ENCODE measurements at places on chromosomes 7 and 10. TPM values are rescaled to one million over a fixed set of nuclear protein-coding genes. Genes with fewer than 3 reads are reported as not detected.

- no peak for DNase-seq
Measured at GRCh38 chr10:115883372-115883771, 389.6 kb downstream of the GFRA1 start.

INSYN2A gene
- total RNA-seq = not detected

DNA sequence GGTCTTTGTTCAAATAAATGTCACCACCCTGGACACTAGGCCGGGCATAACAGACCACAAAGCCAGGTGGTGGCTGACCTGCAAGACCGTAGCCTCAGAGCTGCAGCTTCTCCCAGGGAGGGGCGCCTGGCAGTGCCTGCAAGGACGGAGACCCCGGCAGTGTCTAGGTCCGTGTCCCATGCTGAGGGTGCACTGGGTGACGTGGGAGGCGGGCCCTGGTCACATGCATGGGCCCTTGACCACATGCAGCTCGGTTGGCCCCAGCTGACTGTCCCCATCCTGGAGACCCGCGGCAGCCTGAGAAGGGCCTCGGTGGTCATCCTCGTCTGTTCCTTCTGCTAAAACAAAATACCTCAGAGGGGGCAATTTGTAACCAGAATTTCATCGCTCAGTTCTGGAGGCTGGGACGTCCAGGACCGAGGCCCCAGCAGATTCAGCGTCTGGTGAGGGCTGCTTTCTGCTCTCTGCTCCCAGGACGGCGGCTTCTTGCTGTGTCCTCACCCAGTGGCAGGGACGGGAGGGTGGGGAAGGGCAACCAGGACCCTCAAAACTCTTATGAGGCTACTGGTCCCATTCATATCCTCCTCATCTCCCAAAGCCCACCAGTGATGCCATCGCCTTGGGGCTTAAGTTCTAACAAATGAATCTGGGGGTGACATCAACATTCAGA is 36.8 kb downstream of the PWWP2B start:
- no peak for DNase-seq

DNA sequence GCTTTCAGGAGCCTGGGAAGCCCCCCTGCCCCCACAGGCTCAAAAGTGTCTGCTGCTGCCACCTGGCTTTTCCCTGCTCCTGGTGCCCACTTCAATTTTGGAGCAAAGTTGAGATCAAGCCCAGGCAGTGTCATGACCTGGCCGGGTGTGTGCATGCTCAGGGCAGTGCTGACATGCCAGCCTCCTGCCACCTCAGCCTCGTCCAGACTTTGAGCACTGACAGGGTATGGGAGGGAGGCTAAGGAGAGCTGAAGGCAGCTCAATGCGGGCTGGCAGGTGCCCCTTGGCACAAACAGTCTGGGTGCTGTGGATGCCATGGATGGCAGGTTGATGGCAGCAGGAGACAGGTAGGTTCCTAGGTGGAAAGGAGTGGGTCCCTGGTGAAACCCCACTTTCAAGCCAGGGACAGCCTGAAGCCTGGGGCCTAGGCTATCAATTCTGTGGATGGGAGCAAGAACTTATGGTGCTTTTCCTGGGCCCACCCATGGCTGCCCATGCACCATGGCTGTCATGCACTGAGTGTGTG is 12.3 kb upstream of the ECHDC3 start:
- DNase-seq = no peak

- DNase-seq = peak; percentile 58
Measured at GRCh38 chr7:100884736-100885439, 4.6 kb downstream of the UFSP1 start.

GRCh38 chr7:121211253-121211652 is 117.5 kb upstream of the WNT16 start:
- DNase-seq = no peak

DNA sequence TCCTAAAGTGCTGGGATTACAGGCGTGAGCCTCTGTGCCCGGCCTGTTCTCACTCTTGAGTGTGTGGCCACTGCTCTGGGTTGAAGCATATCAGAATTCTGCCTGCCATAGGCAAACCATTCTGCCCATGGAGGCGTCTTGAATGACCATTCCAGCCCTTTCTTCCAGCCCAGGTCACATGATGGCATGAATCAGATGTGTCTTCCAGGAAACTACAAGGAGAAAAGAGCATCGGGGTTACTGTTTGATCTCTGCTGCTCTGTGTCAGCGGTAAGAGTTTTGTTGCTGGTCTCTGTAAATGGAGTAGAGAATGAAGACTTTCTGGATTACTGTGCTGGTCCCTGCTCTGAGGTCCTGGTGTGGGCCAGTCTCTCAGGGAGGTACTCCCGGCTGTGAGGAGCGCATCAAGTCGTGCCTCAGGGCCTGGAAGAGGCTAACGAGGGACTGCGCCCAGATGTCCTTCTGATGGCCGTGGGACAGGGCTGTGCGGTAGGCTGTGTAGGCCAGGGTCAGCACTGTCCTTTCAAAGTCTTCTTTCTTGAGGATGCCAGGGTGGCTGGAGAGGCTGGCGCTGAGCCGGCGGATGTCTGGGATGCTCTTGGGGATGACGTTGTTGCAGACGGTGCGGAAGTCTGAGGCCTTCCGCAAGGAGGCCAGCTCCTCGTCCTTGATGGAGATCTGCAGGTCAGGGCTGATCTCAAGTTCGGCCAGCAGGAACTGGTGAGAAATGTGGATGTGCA is 5.8 kb upstream of the SLC13A4 start:
- DNase-seq = no peak

Measured in activated CD4-positive, alpha-beta memory T cell treated with anti-CD3 and anti-CD28 coated beads, Interleukin-2, amount 10 ng/mL, durations not matched to agents 7 days and 5 days (primary cell).